Progenitor cell of endocrine pancreas (in vitro differentiated cells): ENCODE measurements at places on chromosomes 13 and 19. TPM values are rescaled to one million over a fixed set of nuclear protein-coding genes. Genes with fewer than 3 reads are reported as not detected.

DNA sequence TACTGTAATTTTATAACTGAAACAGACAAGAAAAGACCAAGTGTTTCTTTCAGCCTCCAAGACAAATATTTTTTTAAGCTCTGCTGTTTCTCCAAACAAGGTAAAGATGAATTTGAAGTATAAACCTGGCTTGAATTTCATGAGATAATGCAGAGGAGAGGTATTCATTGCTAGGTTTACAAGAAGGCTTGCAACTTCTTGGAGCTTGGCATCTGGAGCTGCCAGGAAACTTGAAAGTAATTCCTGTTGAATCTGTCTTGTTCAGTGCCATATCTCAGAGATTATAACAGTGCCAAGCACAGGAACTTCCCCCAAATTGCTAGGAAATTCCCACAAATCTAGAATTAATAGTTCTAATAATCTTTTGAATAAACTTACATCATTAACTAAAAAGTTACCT, 70.9 kb downstream of the CDK8 start:
- no peak for DNase-seq

IGFL1 gene
- total RNA-seq = not detected in 2 replicates

DCT gene
- 0.20 TPM in 1 of 2 replicates, not detected in the other for total RNA-seq

- DNase-seq = no peak
Measured at GRCh38 chr13:25684491-25684890, 312.7 kb downstream of the ATP8A2 start.

ODAD3 gene
- 1.8 and 2.2 TPM in 2 replicates for total RNA-seq

DNA sequence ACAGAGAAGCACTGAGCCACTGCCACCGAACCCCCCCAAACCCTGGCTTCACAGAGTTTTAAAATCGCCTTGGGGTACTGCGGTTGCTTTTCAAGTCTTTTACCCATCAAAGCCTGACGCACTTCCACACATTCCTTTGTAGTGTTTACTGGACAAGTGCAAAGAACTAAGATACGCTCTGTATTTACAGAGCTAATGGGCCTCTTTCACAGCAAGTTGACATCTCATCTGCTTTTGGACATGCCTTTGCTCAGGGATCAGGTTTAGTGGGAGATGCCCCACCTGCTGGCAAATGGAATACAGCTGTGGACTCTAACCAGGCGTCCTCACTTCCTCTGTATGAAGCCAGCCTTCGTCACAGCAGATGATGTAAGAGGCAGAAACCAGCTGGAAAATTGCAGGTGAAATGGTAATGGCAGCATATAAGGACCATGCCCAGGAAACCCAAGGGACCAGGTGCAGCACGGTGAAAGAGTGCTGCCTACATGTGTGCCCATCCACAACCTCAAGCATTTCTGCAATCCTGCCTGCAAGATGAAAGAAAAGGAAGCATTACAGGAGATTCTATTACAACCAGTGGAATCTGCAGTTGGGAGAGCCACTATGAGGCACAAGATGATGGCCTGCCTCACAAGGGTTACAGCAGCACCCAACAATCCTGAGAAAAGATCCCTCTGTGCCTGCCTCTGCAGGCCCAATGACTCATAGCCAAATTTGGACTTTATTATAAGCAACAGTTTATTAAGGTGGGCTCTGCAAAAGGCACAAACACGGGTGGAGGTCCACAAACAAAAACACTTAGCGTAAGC, 34.7 kb downstream of the BRD4 start:
- DNase-seq = no peak

GRCh38 chr19:19528721-19529490, at the start of gene YJEFN3:
Gene YJEFN3, plus strand, starts transcription at chr19:19528911. Its CDS starts 22 bp downstream, at chr19:19528933.
- DNase-seq = no peak

ZNF229 gene
- total RNA-seq = 18.3 and 18.4 TPM in 2 replicates

- DNase-seq = no peak
Measured at GRCh38 chr19:27851543-27852060, 1361.3 kb downstream of the UQCRFS1 start.

DNA sequence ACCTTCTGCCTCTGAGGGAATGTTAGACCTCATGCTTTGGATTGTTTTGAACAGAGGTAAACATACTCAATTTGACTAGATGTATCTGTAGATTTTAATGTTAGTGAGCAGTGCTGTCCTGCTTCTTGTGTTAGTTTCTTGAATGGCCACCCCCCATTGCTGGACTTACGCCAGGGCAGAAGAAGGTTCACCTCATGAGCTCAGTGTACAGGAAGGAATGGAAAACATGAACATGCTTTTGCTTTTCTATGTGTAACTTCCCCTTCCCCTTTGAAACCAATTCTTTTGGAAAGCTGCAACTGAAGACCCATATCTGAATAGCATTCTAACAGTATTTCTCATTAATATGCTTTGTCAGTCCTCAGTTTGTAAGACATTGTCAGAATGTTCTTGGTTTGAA, 32.3 kb downstream of the WASF3 start:
- DNase-seq = no peak

GRCh38 chr13:21395953-21396352, 63.1 kb downstream of the ZDHHC20 start:
- no peak for DNase-seq

DNA sequence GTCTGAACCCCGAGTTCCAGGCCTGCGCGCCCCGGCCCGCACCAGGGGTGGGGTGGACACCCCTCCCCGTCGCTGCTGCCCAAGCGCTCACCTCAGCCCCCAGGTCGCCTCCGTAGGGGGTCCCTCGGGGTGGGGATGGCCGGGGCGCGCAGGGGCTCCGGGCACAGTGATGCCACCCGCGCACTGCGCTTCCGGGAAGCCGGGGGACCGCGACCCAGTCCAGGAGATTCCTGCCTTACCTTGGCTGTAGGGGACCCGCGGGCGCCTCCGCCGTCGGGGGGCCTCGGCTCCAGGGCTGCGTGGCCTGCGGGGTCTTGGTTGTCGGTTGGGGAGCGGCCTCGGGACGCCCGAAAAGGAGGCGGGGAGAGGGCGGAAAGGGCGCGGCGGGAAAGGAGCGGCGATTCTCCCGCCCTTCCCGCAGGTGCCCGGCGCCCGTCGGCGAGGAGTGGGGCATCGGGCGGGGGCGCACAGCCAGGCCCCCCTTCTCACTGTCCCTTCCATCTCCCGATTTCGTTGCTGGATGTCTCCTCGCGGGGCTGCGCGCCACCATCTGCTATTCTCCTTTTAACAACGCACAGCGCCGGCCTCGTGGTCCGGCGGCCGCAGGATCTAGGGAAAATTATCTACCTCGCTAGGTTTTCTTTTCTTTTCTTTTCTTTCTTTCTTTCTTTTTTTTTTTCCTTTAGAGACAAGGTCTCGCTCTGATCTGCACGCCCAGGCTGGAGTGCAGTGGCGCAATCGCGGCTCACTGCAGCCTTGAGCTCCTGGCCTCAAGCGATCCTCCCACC, at the start of gene KEAP1:
Gene KEAP1 (minus strand): TSS at position 355 of the 788 bp plus-strand sequence. CDS start 3,323 bp downstream, outside the sequence.
- no peak for DNase-seq

DNA sequence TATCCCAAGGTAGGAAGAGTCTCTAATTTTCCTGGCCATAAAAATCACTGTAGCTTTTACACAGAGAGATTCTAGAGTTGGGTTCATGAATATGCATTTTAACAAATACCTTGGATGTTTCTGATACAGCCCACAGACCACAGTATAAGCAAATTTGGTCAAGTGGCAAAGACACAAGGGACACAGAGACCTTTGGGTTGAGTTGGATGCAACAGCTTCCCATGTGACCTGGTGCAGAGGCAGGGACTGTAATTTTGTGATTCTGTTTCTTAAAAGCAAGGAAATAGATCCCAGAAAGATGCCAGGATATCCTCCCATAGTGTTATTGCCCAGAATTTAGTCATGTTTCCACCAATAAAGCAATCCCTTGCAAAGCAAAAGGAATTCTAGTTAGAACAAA, 27.0 kb downstream of the FPR3 start:
- no peak for DNase-seq

CEACAM19 gene
- 25.8 and 29.8 TPM in 2 replicates for total RNA-seq

DNA sequence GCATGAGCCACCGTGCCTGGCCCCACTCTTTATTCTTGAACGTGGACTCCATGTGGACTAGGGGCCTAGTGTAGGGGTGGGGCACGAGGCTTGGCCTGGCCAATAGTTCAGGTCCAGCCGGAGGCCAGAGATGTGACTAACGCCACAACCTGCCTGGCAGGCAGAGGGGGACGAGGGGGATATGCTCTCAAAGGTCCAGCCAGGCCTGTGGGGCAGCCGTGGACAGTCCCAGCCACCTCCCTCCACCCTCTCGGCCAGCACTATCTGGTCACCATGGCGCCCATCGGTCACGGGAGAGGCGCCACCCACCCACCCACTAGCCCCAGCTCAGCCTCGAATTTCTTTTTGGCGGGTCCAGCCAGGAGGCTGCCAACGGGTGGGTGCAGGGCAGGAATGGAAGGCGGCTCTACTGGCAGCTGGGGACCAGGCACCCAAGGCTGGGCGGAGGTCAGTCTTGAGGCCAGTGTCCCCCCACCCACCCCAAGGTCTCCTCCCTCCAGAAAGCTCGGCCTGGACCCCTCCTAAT, 2.2 kb upstream of the CERS1 start:
- DNase-seq = no peak

RDH8 gene
- total RNA-seq = not detected in 2 replicates
